H4 (cell line): ENCODE measurements at places on chromosomes 4 and X. TPM values are rescaled to one million over a fixed set of nuclear protein-coding genes. Genes with fewer than 3 reads are reported as not detected.

Gene TBC1D9
- 11.8 and 12.9 TPM in 2 replicates for total RNA-seq

Gene UGT2B10
- not detected in 2 replicates for total RNA-seq

Gene PCSK1N
- total RNA-seq, result 9.9 and 16.0 TPM in 2 replicates

Gene MTMR8
- total RNA-seq, result 0.82 and 1.6 TPM in 2 replicates

Gene RTL5
- 0.48 and 0.90 TPM in 2 replicates for total RNA-seq

Gene FGFBP1
- total RNA-seq, result 0.16 and 0.77 TPM in 2 replicates

Gene SHOX
- total RNA-seq, result 0.08 TPM in 1 of 2 replicates, not detected in the other

Gene RIPPLY1
- total RNA-seq, result not detected in 2 replicates

Gene PPEF1
- 0.64 and 0.72 TPM in 2 replicates for total RNA-seq

Gene TMEM156
- 1.3 and 2.7 TPM in 2 replicates for total RNA-seq

DNA sequence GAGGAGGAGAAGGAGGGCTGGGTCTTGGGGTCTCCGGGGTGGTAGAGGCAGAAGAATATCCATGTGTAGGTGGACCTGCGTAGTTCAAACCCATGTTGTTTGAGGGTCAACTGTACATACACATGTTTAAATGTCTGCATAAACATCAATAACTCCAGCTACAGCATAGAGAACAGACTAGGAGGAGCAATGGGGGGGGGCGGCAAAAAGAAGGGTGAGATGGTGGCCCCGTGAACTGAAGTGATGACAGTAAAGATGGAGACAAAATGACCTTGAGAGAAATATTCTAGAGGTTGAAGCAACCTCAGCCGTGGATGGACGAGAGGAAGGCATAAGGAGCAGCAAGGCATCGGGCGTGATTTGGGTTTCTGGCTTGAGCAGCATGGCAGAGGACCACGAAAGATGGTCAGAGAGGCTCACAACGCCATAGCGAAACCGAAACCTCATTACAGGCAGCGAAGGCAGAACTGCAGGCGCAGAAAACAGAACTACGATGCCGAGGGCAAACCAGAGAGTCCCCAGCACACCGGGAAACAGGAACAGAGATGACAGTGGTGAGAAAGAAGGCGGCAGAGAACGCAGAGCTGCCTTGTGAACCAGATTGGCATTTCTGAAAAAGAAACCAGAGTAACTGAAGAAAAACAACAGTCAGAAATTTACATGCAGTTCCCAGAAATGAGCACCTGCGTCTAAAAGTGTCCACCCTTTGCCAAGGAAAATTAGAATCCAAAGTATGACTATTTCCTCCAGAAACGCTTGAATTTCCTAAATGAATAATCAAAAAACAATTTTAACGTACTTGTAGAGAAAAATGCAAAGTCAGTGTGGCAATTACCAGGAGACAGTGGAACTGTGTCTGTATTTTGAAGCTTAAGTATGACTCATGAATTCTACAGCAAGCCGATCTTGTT is 50.3 kb upstream of the ENPP6 start:
- DNase-seq, result peak; percentile 78

- no peak for DNase-seq
These were observed 308.5 kb downstream of the EVC2 start for GRCh38 chr4:5399790-5400421.

- DNase-seq, result no peak
These were observed 139.9 kb downstream of the RAB28 start for GRCh38 chr4:13344216-13344615.

GRCh38 chr4:144599621-144600020 is 46.3 kb upstream of the HHIP start:
- DNase-seq, result no peak

DNA sequence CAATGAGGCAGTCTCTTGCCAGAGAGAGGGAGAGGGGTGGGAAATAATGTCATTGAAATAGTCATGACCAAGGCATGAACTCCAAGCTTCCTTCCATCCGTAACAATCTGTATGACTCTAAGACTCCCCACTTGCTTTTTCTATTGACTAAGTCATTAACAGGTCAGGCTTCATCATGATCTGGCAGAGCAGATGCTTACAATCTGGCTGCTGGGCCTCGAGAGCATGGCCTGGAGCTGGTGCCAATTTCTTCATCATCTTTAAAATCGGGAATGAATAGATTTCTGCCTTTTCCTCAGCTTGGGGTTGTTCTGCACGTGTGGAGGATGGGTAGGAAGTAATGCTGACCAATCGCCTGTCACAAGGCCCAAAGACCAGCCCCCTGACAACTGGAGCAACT is 280.6 kb upstream of the CLNK start:
- DNase-seq, result no peak

GRCh38 chr4:145154573-145154972 is 25.8 kb downstream of the OTUD4 start:
- DNase-seq, result peak; percentile 12

DNA sequence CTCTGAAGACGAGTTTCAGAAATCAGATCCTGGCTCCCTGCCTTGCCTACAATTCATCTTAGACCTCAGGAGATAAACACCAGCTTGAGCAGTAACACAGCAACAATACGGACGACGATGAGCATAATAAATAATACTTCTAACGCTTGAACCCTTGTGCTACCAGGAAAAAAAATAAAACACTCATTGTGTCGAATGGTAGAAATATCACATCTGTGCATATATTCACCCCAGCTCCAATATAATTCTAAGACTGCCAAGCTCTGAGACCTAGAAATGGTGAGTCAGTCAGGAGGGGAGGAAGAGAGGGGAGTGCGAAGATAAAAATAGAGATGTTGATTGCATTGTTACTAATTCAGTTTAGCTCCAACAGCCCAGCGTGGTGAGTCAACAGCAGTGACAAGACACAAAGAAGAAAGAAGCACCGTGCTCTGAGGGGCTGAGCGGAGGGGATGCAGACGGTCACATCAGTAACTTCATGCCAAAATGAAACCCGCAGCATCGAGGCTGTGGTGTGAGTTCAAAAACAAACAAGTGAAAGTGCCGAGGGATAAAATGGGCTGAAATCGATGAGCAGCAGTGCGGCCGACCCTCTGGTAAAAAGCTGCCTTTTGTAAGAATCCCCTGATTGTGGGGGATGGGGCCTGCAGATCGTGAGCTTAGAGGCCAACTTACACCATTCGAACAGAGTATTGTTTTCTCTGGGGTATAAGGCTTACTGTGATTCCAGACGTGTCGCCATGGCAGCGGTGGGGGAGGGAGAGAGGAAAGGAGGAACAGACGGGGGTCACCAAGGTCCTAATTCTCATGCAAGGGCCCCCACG is 150.4 kb downstream of the MGST2 start:
- peak; percentile 27 for DNase-seq

DNA sequence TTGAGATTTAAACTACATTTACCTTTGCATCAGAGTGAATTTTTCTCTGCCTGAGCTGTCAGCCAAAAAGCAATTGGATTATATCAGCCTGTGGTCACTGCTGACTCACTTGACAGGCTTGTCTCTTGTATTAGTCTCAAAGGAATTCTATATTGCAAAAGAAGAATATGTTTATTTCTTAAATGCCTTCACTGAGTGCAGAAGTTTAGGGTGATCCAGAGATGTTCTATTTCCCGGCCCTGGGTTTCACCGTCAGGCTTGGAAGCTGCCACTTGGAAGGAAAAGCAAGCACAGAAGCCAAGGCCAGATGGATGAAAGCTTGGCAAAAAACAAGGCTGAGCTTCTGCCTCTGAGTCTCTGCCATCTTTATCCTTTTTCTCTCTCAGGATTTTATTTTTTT is 80.9 kb downstream of the FAM114A1 start:
- DNase-seq, result peak; percentile 74

- DNase-seq, result no peak
These were observed 159.9 kb upstream of the SLIT2 start for GRCh38 chr4:20091781-20092180.

DNA sequence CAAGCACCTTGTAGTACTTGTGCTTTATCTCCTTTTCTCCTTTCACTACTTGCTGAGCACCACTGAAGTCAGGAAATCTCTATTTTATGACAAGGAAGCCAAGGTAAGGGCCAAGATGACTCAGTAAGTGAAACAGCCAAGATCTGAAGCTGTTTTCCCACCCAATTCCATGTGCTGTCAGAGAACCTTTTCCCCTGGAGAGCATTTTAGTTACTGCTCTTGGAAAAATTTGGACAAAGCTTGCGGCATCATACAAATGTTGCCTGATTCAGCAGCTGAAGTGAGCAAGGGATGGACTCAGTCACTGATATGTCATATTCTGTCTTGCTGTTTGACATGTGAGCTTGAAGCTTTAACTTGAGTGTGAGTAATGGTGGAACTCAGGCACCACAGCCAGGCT is 391.4 kb downstream of the RAB28 start:
- DNase-seq, result no peak

GRCh38 chr4:18593297-18594002 is 571.9 kb upstream of the LCORL start:
- DNase-seq, result peak; percentile 79

DNA sequence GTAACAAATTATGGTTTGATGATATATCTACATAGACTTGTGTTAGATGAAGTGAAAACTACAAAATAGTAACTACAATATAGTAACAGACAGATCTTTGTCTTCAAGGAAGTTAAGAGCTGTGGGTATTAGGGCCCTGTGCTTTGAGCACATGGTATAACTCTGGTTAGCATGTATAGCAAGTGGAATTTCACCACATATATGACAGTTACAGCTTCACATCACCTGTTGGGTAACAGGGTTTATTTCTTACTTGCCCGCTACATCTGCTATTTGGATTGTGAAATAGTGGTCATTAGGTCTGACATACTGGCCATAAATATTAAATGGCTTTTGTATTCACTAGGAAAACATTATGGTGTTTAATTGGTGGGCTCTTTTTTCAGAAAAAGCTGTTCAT is 20.2 kb downstream of the OFD1 start:
- DNase-seq, result no peak

DNA sequence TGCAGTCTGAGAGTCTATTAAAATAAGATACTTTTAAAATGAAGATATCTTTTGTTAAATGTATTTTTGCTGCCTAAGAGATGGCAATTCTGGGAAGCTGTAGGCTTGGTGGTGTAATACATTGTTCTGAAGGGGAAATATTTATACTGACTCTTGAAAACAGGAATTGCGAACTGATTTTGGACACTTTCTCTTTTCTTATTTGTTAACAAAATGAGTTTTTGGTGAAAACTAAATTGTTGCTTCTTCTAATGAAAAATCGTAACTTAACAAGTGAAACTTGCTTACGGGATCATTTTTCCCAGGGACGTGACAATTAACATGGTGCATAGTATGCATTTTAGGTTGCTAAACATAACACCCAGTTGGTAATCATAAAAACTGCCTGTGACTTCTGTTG is 71.0 kb downstream of the RAPGEF2 start:
- DNase-seq, result no peak

GRCh38 chr4:180060159-180060889 is 2182.9 kb upstream of the TENM3 start:
- peak; percentile 39 for DNase-seq

GRCh38 chr4:69743476-69744156 is 16.8 kb downstream of the SULT1B1 start:
- DNase-seq, result no peak

- no peak for DNase-seq
These were observed 146.3 kb downstream of the SMIM20 start for GRCh38 chr4:26060286-26060685.

DNA sequence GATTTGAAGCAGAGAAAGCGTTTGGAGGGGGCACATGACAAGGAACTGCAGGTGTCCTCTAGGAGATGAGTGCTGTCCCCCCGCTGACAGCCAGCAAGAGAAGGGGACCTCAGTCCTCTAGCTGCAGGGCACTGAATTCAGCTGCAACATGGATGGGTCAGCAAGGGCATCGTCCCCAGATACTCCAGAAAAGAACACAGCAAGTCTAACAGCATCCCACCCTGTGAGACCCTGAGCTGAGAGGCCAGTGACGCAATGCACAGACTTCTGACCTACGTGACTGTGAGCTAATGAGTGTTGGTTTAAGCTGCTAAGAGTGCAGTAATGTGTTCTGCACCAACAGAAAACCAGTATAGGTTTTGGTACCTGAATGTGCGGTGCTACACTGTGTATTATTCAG is 11.6 kb upstream of the CENPVL2 start:
- no peak for DNase-seq

DNA sequence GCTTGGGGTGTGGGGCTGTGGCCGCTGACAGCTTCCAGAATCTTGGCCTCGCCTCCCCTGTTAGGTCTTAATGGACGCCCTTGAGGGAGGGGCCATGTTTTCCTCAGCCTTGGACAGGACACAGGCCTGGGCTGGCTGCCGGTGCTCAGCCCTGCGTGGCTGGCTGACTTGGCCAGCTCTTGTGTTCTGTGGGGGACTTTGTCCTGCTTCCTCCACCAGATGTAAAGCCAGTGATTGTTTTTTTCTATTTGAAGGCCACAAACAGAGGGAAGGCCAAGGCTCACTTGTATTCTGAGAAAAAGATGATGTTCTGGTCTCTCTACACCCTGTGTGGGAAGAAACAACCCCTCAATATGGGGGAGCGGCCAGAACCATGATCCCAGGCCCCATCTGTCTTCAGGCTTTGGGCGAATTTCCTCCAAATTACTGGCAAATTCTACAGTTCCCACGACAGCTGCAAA is 71.3 kb downstream of the HTRA3 start:
- DNase-seq, result no peak

DNA sequence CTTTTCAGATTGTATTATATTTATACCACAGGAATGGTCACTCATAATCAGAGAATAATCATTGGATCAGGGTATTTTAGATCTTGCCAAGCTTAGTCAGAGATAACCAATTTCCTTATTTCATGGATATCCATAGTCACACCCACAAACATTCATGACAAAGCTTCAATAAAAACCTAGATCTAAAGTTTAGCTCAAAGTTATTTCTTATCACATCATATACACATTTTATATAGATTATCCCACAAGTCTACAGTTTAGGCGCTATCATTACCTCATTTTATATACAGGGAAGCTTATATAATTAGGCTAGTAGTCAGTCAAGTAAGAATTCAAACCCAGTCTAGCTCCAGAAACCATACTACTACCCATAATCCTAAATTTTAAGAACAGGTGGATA is 82.3 kb downstream of the SLC10A7 start:
- DNase-seq, result no peak

GRCh38 chr4:183522821-183523220 is 18.0 kb downstream of the ING2 start:
- no peak for DNase-seq

GRCh38 chr4:105544520-105545286 is 7.7 kb upstream of the ARHGEF38 start:
- no peak for DNase-seq

DNA sequence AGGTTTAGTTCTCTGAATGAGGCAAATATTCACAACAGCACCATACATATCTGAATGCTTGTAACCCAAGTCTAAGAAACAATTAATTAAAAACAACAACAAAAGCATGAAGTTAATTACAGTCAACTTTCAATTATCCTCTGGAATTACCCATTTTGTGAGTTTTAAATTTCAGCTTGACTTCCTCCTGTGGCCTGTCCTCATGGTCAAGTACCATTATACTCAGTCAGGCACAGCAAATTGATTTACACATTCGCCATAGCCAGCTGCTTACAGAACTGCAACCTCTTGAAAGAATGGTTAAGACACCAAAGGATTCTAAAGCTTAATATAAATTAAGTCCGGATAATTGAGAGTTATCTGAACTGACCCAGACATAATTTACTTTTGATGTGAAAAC is 306.5 kb downstream of the CAMK2D start:
- no peak for DNase-seq
